ENCODE measurements at places on chromosomes 6 and 20.

DNA sequence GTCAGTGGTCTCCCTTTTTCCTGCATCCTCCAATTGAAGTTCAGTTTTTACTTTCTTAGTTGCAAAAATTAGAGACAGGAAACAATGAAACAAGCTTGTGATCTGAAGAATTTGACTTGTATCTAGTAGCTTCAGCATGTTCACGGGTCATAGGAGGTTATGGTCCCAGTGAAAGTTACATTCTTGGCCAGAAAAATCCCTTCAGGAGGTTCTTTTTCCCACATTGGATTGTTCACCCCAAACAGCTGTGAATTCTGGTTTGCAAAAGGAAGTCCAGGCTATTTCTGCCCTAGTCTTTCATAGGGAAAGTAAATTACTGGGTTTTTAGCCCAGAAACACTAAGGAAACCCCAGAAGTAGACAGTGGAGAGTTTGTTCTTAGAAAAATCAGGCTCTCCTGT lies 8.1 kb downstream of the ANKS1A start:
- no peak for DNase-seq

- no peak for DNase-seq
Measured at GRCh38 chr6:109236115-109237076, 141.1 kb downstream of the CEP57L1 start.

DNA sequence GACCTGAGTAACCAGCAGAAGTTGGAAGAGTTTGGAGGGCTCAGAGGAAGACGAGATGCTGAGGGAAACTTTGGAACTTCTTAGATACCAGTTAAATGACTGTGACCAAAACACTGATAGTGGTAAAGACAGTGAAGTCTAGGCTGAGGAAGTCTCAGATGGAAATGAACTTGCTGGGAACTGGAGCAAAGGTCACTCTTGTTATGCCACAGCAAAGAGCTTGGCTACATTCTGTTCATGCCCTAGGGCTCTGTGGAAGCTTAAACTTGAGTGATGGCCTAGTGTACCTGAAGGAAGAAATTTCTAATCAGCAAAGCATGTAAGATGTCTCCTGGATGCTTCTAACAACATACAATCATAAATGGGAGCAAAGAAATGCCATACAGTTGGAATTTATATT lies 24.7 kb downstream of the WDR27 start:
- DNase-seq: no peak

DNA sequence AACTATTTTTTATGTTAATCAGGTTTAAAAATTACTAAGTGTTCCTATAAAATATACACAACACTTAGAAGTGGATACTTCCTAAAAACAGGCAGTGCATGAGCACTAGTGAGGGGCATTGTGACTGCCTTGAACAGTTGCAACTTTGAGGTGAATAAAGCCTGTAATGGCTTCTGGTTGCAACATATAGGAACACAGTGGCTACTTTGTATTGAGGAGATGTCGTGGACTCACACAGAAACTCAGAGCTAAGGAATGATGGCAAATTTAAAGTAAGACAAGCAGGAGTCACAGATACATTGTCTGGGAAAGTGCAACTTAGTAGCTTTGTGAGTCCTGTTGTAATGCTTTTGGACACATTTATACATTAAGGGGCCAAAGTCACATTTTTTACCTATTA lies 861 bp upstream of the HLA-A start:
- no peak for DNase-seq

DNA sequence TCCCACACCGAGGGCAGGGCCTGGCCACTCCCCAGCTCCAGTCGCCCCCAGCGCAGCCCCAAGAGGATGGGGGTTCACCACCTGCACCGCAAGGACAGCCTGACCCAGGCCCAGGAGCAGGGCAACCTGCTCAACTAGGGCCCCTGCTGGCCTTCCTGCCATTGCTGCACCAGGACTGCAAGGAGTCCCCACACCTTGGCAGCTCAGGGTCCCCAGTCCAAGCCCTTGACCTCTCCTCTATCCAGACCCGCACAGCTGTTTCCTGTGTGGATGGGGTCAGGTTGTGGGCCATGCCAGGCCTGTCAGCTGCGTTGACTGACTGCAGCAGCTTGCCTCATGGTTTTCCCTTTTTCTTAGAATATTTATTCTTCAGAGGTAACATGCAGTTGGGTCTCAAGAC lies 4.4 kb downstream of the LRRC73 start:
- no peak for DNase-seq

DNA sequence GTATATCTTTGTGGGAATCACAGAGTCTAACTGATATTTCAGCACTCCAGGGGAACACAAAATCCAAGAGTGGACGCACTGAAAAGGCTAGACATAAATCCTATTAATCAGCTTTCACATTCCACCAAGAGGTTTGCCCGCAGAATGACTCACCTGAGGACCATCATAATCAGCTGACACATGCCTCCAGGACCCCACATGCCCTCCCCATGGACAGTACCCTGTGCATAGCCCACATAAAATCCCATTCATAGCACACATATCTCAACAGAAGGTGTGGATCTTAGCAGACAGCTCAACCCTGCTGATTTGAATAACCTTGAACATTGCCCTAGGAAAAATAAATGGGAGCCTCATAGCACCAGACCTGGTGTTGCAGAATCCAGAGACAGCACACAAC lies 246.8 kb upstream of the TENT5A start:
- DNase-seq: no peak

DNA sequence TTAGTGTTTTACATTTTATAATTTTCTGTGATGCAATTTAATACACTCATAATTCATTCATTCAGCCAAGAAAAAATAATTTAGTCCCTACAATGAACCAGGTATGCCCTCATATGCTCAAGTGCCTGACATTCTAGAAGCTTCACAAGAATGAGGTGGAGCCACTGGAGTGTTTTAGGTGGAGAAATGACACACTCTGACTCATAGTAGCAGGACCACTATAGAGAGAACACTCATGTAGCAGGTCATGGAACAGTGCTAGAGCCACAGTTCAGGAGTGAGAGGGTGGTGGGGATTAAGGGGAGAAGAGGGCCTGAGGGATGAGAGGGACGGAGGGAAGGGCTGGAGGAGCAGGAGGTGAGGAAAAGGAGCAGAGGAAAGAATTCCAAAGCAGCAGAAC lies 1.4 kb upstream of the HLA-G start:
- DNase-seq: no peak

DNA sequence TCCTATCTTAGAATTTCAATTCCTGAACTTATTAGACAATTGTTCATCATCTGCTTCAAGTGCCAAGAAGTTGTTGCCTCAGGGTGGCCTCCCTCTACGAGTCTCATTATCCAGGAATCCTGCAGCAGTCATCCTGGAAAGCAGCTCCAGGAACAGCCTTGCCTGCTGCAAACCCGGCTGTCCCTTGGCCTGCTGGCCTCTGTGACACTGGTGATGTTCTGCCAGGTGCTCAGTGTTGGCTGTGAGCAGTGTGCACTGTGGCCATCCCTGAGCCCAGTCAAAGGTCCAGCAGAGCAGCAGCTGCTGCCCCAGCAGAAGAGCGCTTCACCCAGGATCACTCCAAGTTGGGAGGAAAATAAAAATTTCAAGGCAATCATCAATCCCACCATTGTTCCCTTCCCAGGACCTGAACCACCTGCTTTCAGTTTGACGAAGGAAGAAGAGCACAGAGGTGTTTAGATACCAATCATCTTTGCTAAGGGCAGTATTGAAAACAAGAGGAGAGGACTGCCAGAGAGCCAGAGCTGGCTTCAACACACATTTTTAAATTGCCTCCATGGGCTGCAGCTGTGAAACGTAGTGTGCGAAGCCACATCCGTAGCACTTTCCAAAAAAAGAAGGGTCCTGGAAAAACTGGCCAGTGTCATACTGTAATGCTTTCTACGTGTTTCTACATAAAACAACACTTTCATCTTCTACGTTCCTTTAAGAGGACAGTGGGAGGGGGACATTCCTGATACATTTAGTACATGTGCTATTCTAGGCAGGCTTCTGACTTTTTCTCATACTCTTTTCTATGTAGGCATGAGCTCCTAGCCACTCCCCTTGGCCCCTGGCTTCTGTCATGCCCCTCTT lies 7.2 kb upstream of the FAM50B start:
- DNase-seq: no peak

DNA sequence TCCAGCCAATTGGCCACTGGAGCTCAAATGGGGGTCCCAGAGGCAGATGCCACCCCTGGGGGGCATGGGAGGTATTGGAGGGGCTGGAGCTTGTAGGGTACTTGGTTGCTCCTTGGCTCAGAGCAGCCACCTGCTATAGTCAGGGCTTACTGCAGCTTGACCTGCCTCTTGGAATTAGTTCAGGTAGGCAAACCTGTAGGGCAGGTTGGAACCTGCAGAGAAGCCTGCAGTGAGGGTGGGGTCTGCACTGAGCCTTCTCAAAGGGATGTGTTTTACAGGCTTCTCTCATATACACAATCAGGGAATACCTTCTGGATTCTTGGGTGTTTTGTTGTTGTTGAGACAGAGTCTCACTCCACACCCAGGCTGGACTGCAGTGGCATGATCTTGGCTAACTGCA lies 94.2 kb upstream of the MYL9 start:
- DNase-seq: no peak

- DNase-seq: no peak
Measured at GRCh38 chr6:70551566-70551965, 15.2 kb upstream of the SDHAF4 start.

DNA sequence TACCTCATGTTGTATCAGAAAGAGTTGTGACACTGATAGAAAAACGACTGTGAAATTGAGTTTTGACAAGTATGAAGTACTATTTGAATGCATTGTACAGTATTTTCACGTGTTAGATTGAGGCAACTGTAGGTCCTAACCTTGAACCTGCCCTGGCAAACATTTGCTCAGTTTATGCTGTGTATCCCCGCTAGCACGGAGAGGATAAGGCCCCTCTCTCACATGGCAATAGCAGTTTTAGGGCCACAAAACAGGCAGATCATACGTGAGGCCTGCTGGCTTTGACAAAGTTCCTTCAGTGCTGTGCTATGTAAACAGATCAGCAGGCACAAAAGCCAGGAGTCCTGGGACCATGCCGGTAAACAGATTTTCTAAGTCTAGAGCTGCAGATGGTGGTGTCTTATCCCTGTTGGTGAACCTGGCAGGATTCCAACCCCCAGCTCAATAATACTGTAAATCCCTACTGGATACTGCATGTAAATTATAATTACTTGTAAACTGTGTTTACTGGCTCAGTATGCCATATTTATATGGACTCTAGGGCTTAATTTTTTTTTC lies 23.8 kb upstream of the FAM217A start:
- no peak for DNase-seq

DNA sequence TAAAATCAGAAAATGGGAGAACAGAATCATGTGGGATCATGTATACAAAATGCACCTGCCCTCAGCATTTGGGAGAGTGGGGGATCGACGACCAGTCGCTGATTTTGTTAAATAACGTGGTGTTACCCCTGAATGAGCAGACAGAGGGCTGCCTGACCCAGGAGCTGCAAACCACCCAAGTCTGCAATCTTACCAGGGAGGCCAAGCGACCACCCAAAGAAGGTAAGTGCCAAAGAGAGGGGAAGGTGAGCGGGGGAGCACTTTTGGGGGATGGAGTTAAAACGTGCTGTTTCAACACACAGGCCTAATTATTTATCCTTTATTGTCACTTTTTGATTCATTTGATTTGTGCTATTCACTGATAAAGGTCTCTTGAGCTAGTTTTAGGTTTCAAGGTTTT lies 4.1 kb downstream of the ADGRB3 start:
- no peak for DNase-seq

DNA sequence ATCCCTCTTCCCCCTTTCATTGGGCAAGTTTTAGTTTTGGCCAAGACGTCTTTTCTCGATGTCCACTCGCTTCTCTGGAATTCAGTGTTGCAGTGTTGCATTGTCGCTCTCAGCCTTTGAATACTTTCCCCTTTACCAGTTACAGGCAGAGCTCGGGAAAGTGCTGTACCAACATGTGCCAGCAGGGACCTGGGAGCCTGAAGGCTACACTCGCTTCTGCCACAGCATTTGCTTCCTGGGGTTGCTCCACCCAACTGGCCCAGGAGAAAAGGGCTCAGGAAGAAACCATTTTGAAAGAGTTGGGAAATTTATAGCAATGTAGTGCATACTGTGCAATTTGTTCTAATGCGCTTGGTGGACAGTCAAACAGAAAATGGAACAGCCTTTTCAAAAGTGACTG lies 78.6 kb downstream of the LINC00237 start:
- no peak for DNase-seq

GRCh38 chr20:16759181-16759563 lies 11.0 kb downstream of the OTOR start:
- DNase-seq: no peak

GRCh38 chr20:53283011-53283410 lies 310.6 kb downstream of the ZNF217 start:
- no peak for DNase-seq

DNA sequence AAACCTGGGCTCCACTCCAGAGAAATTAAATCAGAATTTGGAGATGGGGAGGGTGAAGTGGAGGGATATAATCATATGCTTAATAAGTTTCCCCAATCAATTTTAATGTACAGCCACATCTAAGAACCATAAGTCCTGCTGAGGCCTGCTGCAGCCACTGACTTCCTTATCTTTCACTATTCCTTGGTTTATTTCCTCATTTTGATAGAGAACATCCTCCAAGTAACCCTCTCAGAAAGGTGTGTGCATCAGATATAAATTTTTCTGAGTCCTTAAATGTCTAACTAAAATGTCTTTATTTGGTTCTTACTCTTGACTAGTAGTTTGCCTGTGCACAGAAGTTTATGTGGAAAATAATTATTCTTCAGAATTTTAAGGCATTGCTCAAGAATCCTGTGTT lies 23.7 kb upstream of the SIRT5 start:
- DNase-seq: no peak

DNA sequence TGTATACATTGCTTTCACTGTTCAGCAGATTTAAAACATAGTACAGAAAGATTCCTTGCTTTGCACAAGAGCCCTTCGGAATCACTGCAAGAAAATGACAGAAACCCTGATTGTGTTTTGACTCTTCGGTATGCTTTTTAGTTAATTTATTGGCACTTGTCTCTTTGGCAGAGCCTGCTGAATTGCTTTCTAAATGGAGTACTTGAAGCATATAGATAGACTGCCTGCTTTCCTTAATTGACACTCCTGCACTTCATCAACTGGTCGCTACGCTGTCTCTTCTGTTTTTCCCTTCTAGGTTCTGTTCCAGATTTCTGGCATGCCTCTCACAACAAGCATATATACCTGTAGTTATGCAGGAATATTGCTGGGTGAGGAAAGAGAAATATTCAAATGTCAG lies 22.4 kb upstream of the RBM24 start:
- DNase-seq: no peak
